ENCODE measurements at places on chromosomes 6 and 20.
A peak's percentile ranks its signal among the peaks of the same experiment; 100 is the strongest.

DNA sequence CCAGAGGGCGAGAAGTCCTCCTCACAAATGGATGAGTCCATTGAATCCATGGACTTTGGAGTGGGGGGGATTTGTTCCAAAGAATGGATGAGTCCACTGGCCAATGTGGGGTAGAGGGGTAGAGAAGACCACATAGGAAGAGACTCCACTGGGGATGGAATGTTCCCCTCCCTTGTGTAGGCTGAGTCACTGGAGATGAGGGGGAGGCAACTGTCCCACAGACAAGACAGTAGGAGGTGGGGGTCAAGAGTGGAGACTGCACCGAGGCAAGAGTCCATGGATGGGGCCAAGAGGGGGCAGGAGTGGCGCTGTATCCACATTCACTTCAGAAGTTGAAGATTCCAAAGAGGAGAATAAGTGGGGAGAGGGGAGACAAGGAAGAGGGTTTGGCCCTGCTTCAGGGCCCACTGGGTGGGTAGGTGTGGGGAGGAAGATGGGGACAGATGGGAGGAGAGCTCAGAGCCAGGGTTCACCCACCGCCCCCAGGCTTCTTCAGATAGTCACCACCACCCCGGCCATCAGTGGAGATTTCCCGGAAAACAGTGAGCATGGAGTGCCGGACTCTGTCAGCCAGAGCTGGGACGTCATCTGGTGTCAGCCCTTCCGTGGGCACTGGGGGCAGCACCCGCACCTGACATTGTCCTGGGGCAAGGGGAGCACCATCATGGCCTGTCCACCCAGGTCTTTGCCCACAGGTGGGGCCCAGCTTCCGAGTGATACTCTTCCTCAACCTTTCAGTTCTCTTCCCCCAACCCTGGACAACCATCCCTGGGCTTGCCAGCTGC is 4.6 kb downstream of the EGFL8 start:
- DNase-seq, result no peak

- no peak for DNase-seq
Observed at GRCh38 chr20:64258071-64258823, 2.7 kb downstream of the PCMTD2 start.

GRCh38 chr6:152981219-152981618 is 1.6 kb downstream of the FBXO5 start:
- DNase-seq, result no peak

GRCh38 chr20:35226884-35227681 is 593 bp downstream of the MMP24 start:
- peak; percentile 65 for DNase-seq

DNA sequence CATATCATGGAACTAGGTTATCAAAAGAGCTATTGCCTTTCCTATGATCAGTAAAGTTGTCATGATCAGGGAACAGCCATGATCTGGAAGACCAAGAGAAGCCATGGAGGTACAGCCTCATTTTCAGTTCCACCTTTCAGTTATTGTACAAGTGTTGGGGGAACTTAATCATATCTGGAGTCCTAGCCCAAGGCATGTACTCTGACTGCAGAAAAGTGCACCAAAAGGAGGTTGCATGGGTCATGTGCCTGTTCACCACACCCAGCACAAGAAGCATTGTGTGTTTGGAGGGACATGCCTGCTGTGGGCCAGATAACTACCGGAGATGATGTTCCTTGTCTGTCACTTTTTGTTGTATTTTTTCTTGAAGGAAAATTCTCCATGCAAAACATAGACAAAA is 185.8 kb upstream of the MAN1A1 start:
- DNase-seq, result no peak

- no peak for DNase-seq
Observed at GRCh38 chr6:79394690-79395089, 142.5 kb downstream of the LCA5 start.

All from sciatic nerve (tissue), 2 donors.